ENCODE measurements at places on chromosomes 5 and 9.

- DNase-seq: no peak
Observed at GRCh38 chr5:96941140-96941539, 5.3 kb downstream of the LNPEP start.

- DNase-seq: no peak
Observed at GRCh38 chr5:99141534-99142128, 212.8 kb upstream of the CHD1 start.

GRCh38 chr5:159567461-159567860, 237.2 kb upstream of the IL12B start:
- no peak for DNase-seq

- no peak for DNase-seq
Observed at GRCh38 chr5:157835041-157835440, 23.9 kb downstream of the CLINT1 start.

GRCh38 chr5:158422653-158423515, 563.9 kb upstream of the CLINT1 start:
- DNase-seq: no peak

- no peak for DNase-seq
Observed at GRCh38 chr5:50406877-50407276, 34.2 kb downstream of the EMB start.

GRCh38 chr9:137682428-137683105, 63.8 kb downstream of the EHMT1 start:
- DNase-seq: no peak

GRCh38 chr5:60357302-60357701, 342.7 kb downstream of the DEPDC1B start:
- DNase-seq: no peak

GRCh38 chr9:133168432-133168831, 4.7 kb upstream of the GBGT1 start:
- no peak for DNase-seq

DNA sequence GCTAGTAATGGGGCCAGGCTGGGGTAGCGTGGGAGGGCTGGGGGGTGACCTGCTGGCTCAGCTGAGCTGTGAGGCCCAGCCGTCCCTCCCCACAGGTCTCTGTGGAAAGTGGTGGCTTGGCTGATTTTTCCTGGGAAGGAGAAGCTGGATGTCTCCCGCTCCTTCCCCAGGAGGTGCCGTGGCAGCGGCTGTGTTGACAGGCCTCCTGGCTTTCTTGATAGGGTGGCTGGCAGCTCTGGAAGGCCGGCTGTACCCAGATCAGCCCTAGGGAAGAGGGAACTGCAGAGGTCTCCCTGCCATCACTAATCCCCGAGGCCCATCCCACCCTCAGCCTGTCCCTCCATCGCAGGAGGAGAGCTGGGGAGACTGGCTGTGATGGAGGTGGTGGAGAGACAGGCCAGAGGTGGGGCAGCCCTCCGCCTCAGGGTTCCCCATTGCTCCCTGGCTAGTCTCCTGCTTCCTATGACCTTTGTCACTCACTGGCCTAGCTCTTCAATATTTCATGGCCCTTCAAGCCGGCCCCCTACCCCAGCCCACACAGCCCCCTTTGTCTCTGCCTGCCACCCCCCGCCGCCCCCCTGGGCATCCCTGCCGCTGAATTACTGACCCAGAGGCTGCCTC, 6.8 kb downstream of the CXXC5 start:
- peak; percentile 48 for DNase-seq

DNA sequence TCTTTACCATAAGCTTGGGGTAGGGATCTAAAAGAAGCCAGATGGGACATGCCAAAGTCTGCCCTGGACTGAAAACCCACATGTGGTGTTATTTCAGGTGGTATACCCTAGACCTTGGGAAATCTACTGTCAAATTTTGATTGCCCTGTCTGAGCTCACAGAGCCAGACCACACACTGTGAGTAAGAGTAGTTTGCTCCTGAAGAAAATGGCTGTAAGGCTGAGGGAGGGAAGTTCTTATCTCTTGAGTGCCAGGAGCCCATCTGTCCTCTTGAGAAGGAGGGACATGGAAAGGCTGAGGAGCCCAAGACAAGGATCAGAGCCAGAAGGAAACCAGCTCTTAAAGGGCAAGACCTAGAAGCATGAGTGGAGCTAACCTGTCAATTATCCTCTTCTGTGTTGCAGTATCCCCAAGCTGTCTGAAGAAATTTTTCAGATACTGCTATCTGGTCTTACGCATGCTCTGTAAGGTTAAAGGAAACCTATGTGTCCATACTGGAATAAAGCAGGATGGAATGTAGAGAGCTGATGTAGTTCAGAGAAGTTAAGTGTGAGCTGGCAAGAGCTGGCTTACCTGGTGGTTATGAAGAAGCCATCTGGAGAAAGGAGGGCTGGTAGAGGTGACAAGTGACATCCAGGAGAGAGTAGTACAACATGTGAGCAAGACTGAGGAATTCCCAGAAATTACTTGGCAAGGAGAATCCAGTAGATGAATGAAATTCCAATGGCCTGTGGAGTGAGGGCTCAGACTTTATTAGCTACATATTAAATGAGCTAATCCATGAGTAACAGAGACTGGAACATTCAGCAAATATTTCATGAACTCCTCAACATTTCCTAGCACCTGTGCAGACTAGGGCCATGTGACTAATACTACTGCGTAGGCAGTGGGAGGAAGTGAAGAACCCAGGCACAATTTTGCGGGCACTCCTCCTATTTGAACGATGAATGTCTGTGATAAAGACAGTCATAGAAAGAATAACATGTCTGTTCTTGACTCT, 389.1 kb upstream of the KIF2A start:
- no peak for DNase-seq

GRCh38 chr5:71938895-71939294, 168.4 kb upstream of the MAP1B start:
- DNase-seq: no peak

GRCh38 chr9:90099262-90099963, 494.6 kb downstream of the GADD45G start:
- no peak for DNase-seq

GRCh38 chr9:87464992-87465378, 32.7 kb upstream of the DAPK1 start:
- no peak for DNase-seq

GRCh38 chr9:636931-637591, 204.4 kb upstream of the DMRT1 start:
- no peak for DNase-seq

- DNase-seq: no peak
Observed at GRCh38 chr5:72265032-72265877, 54.8 kb downstream of the MRPS27 start.

DNA sequence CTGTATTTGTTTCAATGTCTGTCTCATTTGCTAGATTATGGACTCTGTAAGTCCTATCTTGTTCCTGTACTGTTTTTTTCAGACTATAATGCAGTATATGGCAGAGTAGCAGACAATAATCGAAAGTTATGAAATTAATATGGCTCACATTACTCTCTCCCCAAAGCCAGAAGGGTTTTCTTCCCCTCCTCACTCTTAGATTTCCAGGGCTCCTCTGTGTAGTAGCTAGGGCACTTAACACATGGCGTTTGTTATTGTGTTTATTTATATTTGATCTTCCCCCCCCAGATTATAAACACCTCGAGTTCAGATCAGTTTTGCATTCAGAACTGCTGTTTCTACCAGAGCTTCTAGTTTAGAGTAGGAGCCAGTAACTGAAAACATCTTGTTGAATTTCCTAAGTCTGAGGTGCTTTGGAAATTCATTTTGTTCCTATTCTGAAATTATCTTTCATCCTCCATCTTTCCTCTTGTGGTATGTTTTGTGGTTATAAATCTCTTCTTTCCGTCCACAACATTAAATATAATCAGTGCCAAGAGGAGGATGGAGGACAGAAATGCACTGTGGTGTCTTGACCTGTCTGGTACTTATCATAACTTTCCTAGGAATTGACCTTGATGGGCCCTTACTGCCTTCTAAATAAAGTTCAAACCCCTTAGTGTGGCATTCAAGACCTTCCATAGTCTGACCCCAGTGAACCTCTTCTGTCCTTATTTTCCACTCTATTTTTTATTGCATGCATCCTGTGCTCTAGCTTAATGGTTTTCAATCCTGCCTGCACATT, 27.0 kb downstream of the TLE4 start:
- DNase-seq: no peak

GRCh38 chr5:16547200-16547842, 69.5 kb downstream of the RETREG1 start:
- DNase-seq: no peak

DNA sequence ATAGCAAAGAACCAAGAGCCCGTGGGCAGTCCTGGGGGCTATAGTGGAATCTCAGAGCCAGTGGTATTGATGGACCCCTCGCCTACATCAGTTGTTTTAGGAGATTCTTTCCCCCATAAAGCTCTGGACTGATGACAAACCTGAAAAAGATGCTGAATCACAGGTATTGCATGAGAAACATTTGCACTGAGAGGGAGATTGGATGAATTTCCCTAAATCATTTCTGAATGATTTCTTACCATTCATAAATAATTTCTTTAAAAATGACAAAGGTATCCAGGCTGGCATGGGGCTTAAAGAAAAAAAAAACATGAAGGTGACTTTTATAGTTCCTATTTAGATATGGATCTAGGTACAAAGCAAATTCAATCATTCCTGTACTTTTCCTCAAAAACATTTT, 54.0 kb upstream of the SLIT3 start:
- DNase-seq: no peak

DNA sequence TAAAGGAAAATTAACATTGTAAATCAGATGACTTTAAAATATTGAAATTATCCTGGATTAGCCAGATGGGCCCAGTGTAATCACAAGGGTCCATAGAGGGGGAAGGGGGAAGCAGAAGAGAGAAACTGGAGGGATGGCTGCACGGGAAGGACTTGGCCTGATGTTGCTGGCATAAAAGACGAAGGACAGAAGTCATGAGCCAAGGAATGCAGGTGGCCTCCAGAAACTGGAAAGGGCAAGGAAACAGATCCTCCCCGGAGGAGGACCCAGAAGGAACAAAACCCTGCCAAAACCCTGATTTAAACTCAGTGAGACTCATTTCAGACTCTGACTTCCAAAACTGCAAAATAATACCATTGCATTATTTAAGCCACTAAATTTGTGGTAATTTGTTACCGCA, 100.2 kb downstream of the ADAMTS2 start:
- DNase-seq: no peak

- peak; percentile 47 for DNase-seq
Observed at GRCh38 chr9:129225815-129226214, 47.8 kb upstream of the IER5L start.

GRCh38 chr5:73354406-73354805, 94.2 kb downstream of the FOXD1 start:
- DNase-seq: no peak

DNA sequence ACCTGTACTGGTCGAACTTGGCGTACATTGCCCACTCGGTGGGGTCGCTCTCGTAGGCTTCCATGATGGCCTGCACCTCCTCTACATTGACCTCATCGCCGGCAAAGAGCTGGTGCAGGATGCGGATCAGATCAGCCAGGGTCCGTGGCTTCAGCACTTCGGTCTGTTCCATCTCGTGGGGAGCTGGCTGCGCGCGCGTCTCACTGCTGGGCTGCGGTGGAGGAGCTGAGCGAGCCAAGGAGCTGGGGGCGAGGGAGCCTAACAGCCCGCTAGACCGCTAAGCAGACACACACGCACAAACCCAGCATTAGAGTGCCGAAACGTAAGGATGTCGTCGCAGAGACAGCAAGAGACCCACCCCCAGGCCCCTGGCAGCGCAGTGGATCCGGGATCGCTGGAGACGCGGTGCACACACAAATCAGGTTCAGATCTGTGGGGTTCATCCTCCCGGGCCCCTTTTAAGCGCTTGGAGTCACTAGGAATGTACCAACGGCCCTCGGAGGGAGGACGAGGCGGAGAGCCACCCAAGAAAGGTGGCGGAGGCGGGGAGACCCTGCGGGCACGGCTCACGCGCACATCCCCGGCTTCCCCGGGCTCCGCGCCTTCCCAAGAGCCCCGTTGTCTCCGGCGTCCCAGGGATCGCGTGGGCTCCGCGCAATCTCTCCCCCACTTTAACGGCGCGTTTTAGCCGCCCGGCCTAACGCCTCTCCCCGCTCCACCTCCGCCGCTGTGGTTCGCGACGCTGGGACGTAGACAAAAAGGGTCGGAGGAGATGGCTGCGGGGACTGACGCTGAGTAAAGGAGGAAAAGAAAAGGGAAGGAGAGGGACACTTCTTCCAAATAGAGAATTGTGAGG, at the start of gene CDO1:
Gene CDO1, minus strand, starts transcription at position 434 of the 856 bp plus-strand sequence. Its CDS starts 262 bp downstream, at position 172.
- DNase-seq: peak; percentile 81

- DNase-seq: no peak
Observed at GRCh38 chr9:111362526-111362925, 32.5 kb upstream of the OR2K2 start.

- no peak for DNase-seq
Observed at GRCh38 chr9:89372230-89372816, 54.0 kb downstream of the SECISBP2 start.

GRCh38 chr9:94767331-94768072, 41.0 kb downstream of the AOPEP start:
- no peak for DNase-seq

DNA sequence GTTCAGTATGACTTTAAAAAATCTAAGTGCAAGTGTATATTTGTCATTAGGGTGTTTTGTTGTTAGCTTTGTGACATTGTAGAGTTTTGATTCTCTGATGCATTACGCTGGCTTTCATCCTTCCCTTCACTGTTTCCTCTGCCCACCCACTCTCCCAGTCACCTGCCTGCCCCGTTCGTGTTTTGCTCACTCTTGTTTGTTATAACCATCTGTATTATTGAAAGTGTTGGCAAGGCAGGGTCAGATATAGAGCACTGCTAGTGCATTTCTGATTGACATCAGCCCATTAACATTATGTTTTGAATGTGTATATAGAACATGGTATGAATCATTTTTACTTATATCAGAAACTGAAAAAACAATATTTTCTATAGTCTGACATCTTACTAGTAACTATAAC, 27.3 kb downstream of the SCGB3A1 start:
- no peak for DNase-seq

GRCh38 chr5:100553209-100553608, 18.0 kb downstream of the FAM174A start:
- DNase-seq: no peak

All from dorsolateral prefrontal cortex (tissue), 122 donors.